T-helper 17 cell (primary cell): ENCODE measurements at places on chromosomes 5 and 9. TPM values are rescaled to one million over a fixed set of nuclear protein-coding genes. Genes with fewer than 3 reads are reported as not detected.

The CORO2A gene
- total RNA-seq: 16.6 TPM

The BARHL1 gene
- not detected for total RNA-seq

DNA sequence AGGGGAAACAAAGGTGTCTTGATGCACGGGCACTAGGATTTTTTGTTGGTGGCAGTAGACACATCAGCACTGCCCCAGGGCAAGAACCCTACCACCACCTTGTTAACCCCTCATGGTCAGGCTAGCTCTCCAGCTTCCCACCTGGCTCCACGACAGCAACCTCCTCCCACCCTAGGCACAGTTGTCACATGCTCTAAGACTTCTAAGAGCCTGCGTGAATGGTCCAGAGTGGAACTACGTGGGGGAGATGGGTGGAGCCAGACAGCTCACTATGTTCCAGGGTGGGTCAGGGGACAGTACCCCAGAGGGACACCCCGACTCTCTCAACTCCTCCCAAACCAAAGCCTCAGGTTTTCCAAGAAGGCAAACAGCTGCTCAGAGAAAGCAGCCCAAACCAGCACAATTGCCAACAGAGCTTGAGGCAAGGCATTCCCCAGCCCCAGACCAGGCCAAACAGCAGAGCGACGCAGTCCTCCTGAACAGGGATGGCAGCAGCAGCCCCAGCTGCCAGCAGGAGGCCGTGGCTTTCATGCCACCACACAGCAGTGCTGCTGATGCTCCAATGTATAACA lies 78.0 kb downstream of the NRG2 start:
- H3K27ac ChIP-seq: no peak overlapping the region
- peaks cover 2% of the 10 kb centered on the region for H3K4me1 ChIP-seq
- H3K27me3 ChIP-seq: peaks cover 44% of the 10 kb centered on the region
- H3K4me3 ChIP-seq: no peak overlapping the region
- H3K36me3 ChIP-seq: no peaks in the 10 kb centered on the region

DNA sequence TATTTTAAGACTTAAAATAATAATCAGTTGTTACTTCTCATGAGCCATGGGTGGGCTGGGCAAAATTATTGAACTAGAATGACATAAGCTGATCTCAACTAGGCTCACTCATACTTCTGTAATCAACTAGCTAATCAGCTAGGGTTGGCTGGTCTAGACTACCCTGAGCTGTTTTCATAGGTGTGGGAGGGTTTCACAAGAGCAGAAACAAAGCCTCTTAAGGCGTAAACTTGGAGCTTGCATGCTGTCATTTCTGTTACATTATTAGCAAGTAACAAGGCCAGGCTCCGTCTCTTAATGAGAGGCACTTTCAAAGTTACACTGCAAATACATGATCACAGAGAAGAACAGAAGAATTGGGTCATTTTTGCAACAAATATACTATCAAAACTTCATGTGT lies 57.2 kb upstream of the GHR start:
- H3K27ac ChIP-seq: no peak overlapping the region
- no peak for DNase-seq
- H3K4me1 ChIP-seq: no peaks in the 10 kb centered on the region
- no peaks in the 10 kb centered on the region for H3K36me3 ChIP-seq
- H3K4me3 ChIP-seq: no peak overlapping the region

- H3K27ac ChIP-seq: no peak overlapping the region
- peaks cover 3% of the 10 kb centered on the region for H3K4me1 ChIP-seq
- no peaks in the 10 kb centered on the region for H3K27me3 ChIP-seq
- no peak overlapping the region for H3K4me3 ChIP-seq
- H3K36me3 ChIP-seq: no peaks in the 10 kb centered on the region
These were observed 183.6 kb downstream of the EFNA5 start for GRCh38 chr5:107487056-107487542.

The PDGFRB gene
- total RNA-seq: not detected

GRCh38 chr5:101679816-101680215 lies 616.3 kb downstream of the SLCO4C1 start:
- no peak overlapping the region for H3K27ac ChIP-seq
- no peak for DNase-seq
- no peaks in the 10 kb centered on the region for H3K36me3 ChIP-seq
- peaks cover 19% of the 10 kb centered on the region for H3K27me3 ChIP-seq
- peaks cover 5% of the 10 kb centered on the region for H3K4me1 ChIP-seq

The SAXO1 gene
- total RNA-seq: not detected

GRCh38 chr9:135186248-135187164 lies 99.0 kb downstream of the OLFM1 start:
- no peak for DNase-seq
- peaks cover 20% of the 10 kb centered on the region for H3K27me3 ChIP-seq
- H3K4me3 ChIP-seq: no peak overlapping the region
- H3K4me1 ChIP-seq: no peaks in the 10 kb centered on the region
- no peak overlapping the region for H3K27ac ChIP-seq

DNA sequence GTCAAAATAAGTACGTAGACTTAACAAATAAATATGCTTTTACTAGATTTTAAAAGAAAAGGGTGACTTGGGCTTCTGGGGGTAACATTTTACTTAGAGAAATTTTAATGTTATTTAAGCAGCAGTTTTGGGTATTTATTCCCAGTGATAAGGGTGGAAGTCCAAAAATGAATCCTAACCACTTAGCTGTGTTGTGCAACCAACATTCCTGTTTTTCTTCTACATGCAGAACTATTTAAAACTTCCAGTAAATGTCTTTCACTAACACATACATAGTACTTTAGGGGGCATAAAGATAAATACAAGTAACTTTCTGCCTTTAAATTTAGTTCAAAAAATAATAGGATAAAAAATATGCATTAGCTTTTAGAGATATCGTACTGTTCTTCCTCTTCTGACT lies 436.7 kb downstream of the CTNND2 start:
- peaks cover 15% of the 10 kb centered on the region for H3K27me3 ChIP-seq
- H3K27ac ChIP-seq: no peak overlapping the region
- H3K4me1 ChIP-seq: no peaks in the 10 kb centered on the region
- H3K36me3 ChIP-seq: no peaks in the 10 kb centered on the region

DNA sequence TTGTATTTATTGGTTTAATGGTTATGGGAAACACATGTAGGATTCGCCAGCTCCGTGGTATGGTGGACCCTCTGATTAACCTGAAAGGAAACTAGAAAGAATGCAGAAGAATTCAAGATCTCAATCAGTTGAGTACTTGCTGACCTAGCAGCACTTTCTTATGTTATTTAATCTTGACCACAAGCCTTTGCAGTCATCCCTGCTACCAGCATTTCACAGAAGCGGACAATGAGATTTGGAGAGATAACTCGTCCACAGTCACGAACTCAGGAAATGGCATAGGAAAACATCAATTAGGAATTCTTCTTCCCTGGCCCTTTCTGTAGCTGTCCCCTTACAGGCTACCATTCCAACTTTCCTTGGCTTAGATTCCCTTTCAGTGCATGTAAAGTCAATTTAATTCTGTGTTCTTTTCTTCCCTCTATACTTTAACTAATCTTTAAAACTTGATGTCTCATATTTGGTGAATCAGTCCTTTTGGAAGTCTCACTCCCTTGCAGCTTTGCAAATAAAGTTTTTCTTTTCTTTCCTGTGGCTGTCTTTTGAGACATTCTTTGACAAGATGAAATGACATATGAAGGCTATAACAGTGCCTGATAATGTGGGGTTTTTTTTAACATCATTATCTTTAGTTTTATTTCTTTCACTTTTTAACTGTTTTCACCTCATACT lies 1.3 kb upstream of the SLC44A1 start:
- no peak for DNase-seq
- peaks cover 21% of the 10 kb centered on the region for H3K4me1 ChIP-seq
- peak overlapping the region; percentile 86 for H3K27ac ChIP-seq
- H3K27me3 ChIP-seq: peaks cover 30% of the 10 kb centered on the region

The DNAH5 gene
- total RNA-seq: not detected

The ELAVL2 gene
- total RNA-seq: not detected

The FCN1 gene
- 27.8 TPM for total RNA-seq
